H7 (cell line): ENCODE measurements at places on chromosomes 12 and 14.

DNA sequence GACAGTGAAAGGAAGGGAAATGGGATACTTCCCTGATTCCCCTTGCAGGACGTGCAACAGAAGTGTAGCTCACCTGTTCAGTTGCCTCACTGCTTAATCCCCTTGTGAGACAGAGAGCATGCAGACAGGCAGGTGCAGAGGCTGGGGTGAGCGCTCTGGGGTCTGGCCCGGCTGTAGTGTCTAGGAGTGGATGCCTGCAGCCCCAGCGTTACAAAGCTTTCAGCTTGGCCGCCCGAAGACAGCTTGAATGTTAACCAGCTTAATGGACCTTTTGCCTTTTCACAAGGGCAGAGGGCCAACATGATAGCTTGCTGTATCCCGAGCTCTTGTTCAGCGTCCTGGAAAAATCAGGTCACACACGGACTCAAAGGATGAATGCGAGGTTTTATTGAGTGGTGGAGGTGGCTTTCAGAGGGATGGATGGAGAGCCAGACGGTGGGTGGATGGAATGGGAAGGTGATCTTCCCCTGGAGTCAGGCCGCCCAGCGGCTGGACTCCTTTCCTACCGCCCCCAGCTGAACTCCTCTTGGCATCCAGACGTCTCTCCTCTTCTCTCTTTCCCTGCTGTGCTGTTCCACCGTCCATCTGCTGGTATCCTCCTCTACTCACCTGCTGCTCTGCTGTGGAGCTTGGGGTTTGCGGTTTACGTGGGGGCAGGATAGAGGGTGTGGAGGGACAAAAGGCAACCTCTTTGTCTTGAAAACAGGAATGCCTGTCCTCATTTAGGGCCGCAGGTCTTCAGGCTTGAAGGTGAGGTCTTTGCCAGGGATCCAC is 86.2 kb upstream of the RESF1 start:
- DNase-seq: no peak

- no peak for DNase-seq
These were observed 69.1 kb downstream of the C12orf75 start for GRCh38 chr12:105399428-105400081.

GRCh38 chr12:109782326-109782703 is 50.9 kb downstream of the TRPV4 start:
- no peak for DNase-seq

- no peak for DNase-seq
These were observed 749 bp downstream of the GALNT6 start for GRCh38 chr12:51390457-51390856.

DNA sequence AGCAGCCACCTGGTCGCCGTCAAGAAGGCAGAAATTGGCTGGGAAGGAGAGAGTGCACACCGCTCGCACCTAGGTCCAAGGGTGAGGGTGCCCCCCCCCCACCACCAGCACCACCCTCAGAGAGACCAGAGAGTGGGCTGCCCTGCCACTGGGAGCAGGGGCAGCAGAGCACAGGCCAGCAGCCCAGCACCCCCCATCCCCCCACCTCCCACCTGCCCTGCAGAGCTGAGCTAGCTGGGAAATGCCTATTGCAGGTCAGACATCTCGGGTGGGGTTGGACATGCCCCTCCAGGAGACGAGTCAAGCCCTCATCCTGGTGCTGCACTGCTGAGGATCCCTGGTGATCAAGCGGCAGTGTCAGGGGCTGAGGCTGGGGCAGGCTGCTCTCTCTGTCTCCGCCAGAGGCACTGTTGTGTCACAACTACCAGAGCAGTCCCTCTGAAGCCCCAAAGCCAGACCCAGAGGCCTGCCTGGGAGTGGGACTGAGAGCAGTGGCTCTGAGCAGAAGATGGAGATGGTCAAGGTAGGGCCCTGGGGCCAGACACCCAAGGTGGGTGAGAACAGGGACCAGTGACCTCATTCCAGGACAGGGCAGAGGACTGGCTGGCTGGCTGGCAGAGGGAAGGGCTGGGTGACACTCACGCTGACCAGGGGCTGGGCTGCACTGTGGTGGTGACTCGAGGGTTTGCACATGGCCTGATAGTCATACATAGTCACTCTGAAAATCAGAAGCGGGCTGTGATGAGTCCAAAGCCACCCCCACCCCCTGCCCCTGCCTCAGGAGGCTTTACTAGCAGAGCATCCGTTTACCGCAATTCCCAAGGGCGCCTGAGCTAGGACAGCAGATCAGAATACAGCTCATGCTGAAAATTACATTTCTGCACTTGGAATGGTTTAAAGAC is 19.7 kb upstream of the LRTM2 start:
- DNase-seq: peak; percentile 82

- no peak for DNase-seq
These were observed 10.5 kb downstream of the TM7SF3 start for GRCh38 chr12:27003421-27004381.

GRCh38 chr12:121799842-121800693 is 3.7 kb upstream of the SETD1B start:
- DNase-seq: peak; percentile 95

DNA sequence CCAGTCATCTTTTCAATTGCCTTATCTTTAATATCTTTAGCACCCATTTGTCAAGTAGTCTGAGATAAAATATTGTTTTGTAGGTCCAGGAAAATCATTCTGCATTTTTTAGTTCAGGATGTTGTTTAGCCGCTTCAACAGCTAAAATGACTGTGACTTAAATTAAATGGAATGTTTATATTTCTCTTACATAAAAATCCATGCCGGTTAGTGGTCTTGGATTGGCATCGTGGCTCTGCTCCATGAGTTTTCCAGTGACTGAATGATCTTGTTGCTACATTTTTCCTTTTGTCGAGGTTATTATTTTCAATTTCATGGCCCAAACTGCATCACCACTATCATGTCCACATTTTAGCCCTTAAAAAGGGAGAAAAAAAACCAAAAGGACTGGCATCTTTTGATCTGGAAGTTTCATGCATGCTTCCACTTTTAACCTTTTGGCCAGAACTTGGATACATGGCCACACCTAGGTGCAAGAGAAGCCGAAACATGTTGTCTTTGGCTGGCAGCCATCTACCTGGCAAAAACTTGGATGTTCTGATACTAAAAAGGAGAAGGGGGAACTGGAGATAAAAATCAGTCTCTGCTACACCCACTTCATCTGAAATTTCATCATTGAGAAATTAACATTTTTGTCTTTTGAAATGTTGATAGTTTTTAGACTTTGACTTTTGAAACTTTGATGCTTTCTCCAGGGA is 142.4 kb downstream of the OTOGL start:
- DNase-seq: no peak

- DNase-seq: no peak
These were observed 130.4 kb downstream of the GRIP1 start for GRCh38 chr12:66548338-66549049.

DNA sequence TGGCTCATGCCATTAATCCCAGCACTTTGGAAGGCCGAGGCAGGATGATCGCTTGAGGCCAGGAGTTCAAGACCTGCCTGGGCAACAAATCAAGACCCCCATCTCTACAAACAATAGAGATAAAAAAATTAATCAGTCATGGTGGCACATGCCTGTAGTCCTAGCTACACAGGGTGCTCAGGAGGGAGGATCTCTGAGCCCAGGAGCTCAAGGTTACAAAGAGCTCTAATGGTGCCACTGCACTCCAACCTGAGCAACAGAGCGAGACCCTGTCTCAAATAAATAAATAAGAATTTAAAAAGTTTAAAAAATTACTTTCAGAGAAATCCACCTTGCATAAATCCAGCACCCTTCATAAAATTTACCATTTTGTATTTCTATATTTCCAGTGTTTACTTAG is 2.2 kb downstream of the KLRF1 start:
- no peak for DNase-seq

DNA sequence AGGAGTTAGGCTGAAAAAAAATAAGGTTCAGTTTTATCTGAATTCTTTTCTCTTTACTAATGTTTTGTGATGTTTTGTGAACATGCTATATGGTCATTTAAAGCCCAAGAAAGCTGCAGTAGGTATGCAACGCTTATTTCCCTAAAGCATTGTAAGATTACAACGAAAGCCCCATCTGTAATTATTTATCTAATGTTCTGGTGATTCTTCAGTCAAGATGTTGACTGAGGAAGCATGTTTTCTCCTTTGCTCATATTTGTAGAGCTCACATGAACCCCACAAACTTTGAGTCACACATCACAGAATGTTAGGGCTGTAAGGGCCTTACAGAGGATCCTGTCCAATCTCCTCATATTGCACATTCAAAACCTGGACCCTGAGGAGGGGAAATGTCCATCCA is 3.2 kb upstream of the TUBA1C start:
- no peak for DNase-seq

DNA sequence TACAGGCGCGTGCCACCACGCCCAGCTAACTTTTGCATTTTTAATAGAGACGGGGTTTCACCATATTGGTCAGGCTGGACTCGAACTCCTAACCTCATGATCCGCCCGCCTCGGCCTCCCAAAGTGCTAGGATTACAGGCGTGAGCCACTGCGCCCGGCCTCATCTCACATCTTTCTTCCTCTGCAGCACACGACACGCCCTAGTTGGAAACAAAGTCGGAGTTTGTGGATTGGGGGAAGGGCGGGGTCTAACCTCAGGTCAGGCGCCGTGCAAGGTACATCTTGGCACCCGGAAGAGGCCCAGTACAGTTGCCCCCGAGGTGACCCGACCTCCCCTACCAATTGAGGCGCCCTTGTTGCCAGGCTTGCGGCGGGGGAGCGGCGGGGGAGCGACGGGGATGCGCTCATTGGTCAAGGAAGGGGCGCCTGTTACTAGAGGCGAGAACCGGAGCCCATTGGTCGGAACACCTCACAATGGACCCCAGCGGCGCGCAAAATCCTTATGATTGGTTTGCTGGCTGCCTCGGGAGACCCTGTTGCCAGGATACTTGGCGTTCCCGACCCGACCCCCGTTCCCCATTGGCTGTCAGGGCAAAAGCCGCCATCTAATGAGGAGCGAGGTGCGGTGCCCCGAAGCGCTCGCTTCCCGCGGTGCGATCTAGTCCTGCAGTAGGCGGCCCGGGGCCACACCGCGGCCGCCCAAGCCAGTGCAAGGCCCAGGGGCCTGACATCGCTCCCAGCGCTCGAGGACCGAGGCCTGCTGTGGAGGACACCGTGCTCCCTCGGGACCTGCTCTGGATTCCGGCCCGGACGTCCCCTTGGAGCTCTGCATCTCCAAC is at the start of gene REC8:
Gene REC8 (plus strand): TSS at position 659 of the 839 bp plus-strand sequence. CDS start 473 bp downstream, outside the sequence.
- peak; percentile 100 for DNase-seq
